ENCODE measurements at places on chromosomes 13 and 19. TPM values are rescaled to one million over a fixed set of nuclear protein-coding genes. Genes with fewer than 3 reads are reported as not detected.

- no peak for DNase-seq
Measured at GRCh38 chr19:1761528-1762242, 8.4 kb downstream of the ONECUT3 start.

- no peak for DNase-seq
Measured at GRCh38 chr19:10408511-10409283, 5.4 kb upstream of the CDC37 start.

DNA sequence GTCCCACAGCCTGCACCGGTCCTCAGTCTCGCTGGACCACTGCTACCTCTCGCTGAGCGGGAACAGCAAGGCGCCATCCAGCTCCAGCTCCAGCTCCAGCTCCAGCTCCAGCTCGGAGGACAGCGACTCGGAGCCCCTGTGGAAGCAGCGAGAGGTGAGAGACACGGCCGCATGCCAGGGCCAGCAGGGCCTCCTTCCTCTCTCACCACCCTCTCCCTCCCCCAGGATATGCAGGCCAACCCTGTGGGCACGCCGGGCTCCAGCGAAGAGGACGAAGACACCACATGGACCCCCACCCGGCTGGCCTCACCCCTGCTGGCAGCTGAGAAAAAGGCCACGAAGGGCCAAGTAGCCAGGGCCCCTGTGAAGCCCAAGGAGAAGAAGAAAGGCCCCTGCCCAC is 7.3 kb downstream of the SIX5 start:
- DNase-seq = no peak

DNA sequence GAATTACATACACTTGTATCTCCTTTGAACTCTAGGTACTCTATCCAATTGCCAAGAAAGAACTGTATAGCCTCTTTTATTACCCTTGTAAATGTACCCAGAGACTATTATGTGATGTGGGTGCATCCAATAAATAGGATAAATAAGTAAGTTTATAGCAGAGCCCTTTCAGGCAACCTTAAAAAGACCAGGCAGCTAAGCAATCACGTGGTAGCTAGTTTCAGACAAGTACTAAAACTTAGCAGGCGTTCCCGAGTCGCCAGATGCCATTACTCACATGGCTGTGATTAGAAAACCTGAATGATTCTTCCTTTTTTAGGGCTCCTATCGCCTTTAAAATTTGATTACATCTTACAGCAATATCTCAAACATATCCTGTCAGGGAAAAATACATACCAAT is 1303.0 kb downstream of the EFNB2 start:
- no peak for DNase-seq

GRCh38 chr13:93169980-93170379 is 56.6 kb upstream of the GPC6 start:
- DNase-seq = peak; percentile 18

DNA sequence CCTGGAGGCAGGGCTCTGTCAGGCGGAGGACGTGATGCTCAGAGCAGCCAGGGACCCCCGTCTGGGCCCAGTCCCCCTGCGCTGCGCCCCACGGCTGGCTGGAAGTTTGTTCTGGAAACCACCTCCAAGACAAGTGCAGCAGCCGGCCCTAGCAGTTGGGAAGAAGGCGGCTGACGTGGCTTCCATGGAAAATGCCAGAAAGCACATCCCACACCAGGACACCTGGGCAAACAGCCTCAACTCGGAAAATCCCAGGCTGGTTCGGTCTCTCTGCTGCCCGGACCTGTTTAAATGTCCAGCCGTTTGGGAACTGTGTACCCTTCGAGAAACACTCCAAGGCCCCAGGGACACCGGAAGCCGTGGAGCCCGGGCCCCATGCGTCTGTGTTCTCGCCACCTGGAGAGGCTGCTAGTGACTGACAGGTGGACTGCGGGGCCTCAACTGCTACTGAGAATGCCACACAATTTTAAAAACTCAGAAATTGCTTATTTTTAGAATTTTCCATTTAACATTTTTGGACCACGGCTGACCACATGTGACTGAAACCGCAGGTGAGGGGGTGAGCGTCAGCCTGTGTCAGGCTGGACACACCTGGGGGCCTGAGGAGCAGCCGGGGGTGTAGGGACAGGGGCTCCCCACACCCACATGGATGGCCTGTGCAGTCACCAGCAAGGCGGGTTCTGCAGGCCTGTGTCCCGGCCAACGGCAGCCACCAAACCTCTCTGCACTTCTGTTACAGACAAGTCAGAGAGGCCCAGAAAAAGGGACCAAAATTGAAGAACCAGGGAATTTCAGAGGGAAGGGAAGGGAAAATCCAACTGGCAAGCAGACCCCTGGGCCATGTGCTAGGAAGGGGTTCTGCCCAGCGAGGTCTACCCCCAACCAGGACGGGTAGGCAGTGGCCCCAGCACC is 31.7 kb downstream of the RASA3 start:
- no peak for DNase-seq

- no peak for DNase-seq
Measured at GRCh38 chr19:1265615-1266128, 3.5 kb upstream of the CIRBP start.

DNA sequence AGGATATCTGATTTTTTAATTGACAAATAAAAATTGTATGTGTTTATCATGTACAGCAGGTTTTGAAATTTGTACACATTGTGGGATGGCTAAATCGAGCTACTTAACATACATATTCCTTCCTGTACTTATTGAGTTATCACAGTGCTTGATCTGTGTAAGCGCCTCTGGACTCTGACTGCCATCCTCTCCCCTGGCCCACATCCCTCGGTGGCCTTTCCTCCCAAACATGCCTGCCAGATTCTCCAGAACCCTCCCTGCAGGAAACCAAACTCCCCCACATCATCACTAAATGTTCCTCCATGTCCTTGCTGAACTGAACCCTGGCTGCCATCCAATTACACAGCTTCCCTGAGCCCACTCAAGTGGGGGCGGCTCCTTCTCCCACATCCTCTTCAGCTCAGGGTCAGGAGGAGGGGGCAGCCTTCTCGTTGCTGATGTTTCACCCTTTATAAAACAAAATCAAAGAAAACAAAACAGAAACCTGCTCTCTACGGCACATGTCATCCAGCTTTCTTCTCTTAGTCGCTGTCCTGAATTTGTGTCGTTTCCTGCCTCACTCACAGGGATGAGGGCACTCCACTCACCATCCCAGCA is 97.1 kb upstream of the SPATA13 start:
- DNase-seq = no peak

- DNase-seq = no peak
Measured at GRCh38 chr13:94232956-94233355, 246.5 kb downstream of the DCT start.

DNA sequence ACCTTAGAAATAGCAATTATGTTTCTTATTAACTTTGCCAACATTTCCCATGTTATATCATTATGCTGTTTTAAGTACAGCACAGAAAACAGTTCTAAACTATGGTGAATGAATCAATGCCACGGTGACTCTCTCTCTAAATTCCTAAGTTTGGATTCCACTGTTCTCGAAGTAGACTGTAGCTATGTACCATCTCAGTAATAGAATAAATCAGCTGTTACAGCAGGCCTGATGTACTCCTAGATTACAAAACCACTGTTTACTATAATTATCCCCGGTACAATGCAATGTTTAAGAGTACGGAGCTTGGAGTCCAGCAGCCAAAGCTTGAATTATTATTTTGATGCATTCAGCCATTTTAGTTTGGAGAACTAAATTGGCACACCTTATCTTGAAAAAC is 476.3 kb upstream of the SLITRK1 start:
- no peak for DNase-seq

- DNase-seq = no peak
Measured at GRCh38 chr13:43153436-43154090, 130.2 kb downstream of the DNAJC15 start.

Gene NLRP12
- polyA plus RNA-seq = 0.20 TPM

Gene CYP2A6
- not detected for polyA plus RNA-seq

Gene RNF113B
- not detected for polyA plus RNA-seq

Gene CEACAM21
- not detected for polyA plus RNA-seq

Gene KLF1
- not detected for polyA plus RNA-seq

Gene F2RL3
- polyA plus RNA-seq = not detected

Gene VSTM1
- polyA plus RNA-seq = not detected

Gene HSH2D
- 3.2 TPM for polyA plus RNA-seq

Measured in HepG2 (cell line).